ENCODE measurements at places on chromosomes 5 and 9. TPM values are rescaled to one million over a fixed set of nuclear protein-coding genes. Genes with fewer than 3 reads are reported as not detected.

DNA sequence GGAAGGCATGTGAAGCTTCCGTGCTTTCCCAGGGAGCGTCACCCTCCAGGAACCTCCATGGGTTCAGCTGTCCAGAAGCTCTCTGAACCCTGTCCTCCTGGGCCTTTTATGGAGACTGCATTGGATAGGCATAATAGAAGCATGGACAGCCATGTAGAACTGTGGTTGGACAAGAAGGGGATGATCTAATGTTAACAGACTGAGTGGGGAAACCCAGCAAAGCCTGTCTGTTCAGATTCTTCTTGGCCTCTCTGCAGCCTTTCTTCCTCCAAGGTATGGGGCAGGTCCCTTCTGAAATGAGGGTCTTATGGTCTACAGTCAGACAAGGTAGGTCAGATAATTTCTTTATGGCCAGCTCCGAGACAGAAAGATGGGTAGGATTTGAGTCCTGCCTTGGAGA lies 59.1 kb upstream of the CTNNA1 start:
- DNase-seq = no peak

- no peak for DNase-seq
Measured at GRCh38 chr9:112655668-112656067, 62.2 kb downstream of the INIP start.

CAMSAP1 gene
- total RNA-seq = 53.7 TPM

DNA sequence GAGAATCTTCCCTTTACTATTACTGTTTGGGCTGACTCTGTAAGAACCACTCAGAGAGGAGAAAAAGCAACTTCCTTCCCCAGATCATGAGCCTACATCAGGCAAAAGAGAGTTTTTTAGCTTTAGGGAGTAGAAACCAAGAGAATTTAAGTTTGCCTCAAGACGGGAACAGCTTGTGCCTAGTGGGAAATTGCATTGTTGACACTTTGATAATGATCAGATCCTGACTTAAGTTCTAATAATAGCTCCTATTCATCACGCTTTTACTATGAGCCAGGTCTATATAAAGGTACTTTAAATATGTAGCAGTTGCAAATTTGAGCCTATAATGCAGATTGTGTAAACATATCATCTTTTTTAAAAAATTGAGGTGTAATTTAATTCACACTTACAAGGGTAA lies 298.2 kb downstream of the MAN2A1 start:
- DNase-seq = no peak

DNA sequence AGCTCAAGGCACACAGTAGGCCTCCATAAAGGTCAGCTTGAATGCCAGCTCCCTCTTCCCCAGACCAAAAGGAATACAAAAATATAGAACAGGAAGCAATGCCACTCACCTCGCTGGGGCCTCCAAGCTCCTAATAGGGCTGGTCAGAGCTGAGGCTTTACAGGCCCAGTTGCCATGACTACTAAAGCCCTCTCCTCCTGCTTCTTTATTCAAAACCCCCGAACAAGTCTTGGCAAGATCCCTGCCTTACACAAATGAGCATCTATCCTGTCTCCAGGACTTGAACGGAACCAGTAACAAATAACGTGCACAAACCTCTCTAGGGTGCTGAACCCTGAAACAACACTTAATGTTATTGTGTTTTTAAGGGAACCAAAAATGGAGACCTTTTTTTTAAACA lies 136.3 kb downstream of the SIL1 start:
- no peak for DNase-seq
